ENCODE measurements at places on chromosomes 6 and 20. TPM values are rescaled to one million over a fixed set of nuclear protein-coding genes. Genes with fewer than 3 reads are reported as not detected.

The OTOR gene
- total RNA-seq: not detected

The THBS2 gene
- total RNA-seq: not detected

The SLC35B3 gene
- total RNA-seq: 11.6 TPM

The AFDN gene
- total RNA-seq: 37.7 TPM

The TSPO2 gene
- total RNA-seq: not detected

The USP49 gene
- 5.8 TPM for total RNA-seq

GRCh38 chr6:14701946-14702345 is 543.9 kb upstream of the JARID2 start:
- DNase-seq: no peak
- H3K27me3 ChIP-seq: no peaks in the 10 kb centered on the region
- H3K4me1 ChIP-seq: peaks cover 3% of the 10 kb centered on the region

DNA sequence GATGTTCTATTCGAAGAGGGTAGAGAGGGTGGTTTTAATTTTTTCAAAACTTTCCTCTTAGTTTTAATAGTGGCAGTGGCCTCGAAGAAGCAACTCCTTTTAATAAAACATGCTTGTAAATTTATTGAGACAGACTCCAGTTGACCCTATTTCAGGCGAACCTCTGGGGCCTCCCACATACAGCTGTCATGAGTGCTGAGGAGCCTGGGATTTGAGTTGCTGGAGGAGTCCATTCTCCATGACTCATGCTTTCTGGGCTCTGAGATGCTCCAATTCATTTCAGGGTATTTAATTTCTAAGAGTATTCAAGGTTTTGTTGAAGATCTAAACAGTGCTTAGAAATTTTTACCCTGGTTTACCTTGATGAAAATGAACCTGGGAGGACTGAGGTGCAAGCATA is 580.4 kb downstream of the CBLN4 start:
- no peaks in the 10 kb centered on the region for H3K4me1 ChIP-seq
- no peaks in the 10 kb centered on the region for H3K27me3 ChIP-seq
- DNase-seq: no peak
- H3K4me3 ChIP-seq: no peak overlapping the region
- H3K36me3 ChIP-seq: no peaks in the 10 kb centered on the region

DNA sequence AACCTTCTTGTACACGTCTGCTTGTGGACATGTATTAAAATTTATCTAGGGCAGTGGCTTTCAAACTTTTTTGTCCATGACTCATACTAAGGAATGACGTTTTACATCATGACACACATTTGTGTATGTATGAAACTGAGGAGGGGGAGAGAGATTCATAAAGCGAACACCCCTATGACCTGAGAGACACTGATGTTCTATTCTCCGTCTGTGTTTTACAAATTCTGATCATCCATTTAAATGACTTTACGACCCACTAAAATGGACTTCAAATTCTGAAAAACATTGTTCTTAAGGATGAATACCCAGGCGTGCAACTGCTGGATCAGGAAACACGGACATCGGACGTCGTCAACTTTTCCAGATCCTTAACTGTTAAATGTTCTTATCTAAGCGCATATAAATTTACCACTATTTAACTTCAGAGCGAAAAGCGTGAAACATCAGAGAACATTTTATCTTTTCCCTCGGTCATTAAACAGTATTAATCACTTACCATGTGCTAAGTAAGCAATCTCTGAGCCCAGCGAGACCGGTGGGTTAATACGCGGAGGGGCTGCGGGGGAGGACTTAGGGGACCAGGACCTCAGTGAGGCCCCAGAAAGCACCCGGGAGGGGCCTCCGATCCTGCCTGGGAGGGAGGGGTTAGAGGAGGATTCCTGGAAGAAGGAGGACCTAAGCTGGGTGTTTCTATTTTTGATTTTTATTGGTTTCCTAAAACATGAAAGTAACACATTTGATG is 1.2 kb downstream of the PLAGL1 start:
- peaks cover 12% of the 10 kb centered on the region for H3K4me1 ChIP-seq
- DNase-seq: no peak
- H3K4me3 ChIP-seq: peak overlapping the region; percentile 67
- peaks cover 30% of the 10 kb centered on the region for H3K27me3 ChIP-seq
- H3K27ac ChIP-seq: no peak overlapping the region
- peaks cover 2% of the 10 kb centered on the region for H3K36me3 ChIP-seq

- no peaks in the 10 kb centered on the region for H3K36me3 ChIP-seq
- H3K4me1 ChIP-seq: no peaks in the 10 kb centered on the region
- H3K27ac ChIP-seq: no peak overlapping the region
- no peaks in the 10 kb centered on the region for H3K27me3 ChIP-seq
- DNase-seq: no peak
- no peak overlapping the region for H3K4me3 ChIP-seq
Observed at GRCh38 chr6:113362301-113363047, 494.7 kb upstream of the MARCKS start.

DNA sequence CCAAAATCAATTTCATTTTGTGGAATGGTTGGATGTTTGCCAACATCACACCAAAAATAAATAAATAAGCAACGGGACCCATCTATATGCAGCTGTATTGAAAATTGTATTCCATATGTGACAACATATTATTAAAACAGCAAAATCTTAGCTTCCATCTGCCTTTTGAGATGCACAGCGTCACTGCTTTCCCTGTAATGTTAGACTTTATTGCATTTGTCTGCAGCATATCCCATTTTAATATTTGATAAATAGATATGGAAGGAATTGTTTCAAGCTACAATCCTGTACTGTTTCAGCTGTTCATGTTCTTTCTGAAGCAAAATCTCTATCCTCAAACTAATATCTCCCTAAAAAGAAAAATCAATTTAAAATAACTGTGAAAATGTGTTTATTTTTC is 509.1 kb downstream of the PKHD1 start:
- no peak for DNase-seq
- no peaks in the 10 kb centered on the region for H3K36me3 ChIP-seq
- no peak overlapping the region for H3K4me3 ChIP-seq
- H3K27ac ChIP-seq: no peak overlapping the region

GRCh38 chr20:32483351-32484224 is 101.5 kb downstream of the NOL4L start:
- peak; percentile 68 for DNase-seq
- peaks cover 16% of the 10 kb centered on the region for H3K4me1 ChIP-seq
- no peaks in the 10 kb centered on the region for H3K27me3 ChIP-seq

- H3K4me3 ChIP-seq: no peak overlapping the region
- H3K27ac ChIP-seq: no peak overlapping the region
- peaks cover 10% of the 10 kb centered on the region for H3K4me1 ChIP-seq
Observed at GRCh38 chr20:53385941-53386767, 207.5 kb downstream of the ZNF217 start.

DNA sequence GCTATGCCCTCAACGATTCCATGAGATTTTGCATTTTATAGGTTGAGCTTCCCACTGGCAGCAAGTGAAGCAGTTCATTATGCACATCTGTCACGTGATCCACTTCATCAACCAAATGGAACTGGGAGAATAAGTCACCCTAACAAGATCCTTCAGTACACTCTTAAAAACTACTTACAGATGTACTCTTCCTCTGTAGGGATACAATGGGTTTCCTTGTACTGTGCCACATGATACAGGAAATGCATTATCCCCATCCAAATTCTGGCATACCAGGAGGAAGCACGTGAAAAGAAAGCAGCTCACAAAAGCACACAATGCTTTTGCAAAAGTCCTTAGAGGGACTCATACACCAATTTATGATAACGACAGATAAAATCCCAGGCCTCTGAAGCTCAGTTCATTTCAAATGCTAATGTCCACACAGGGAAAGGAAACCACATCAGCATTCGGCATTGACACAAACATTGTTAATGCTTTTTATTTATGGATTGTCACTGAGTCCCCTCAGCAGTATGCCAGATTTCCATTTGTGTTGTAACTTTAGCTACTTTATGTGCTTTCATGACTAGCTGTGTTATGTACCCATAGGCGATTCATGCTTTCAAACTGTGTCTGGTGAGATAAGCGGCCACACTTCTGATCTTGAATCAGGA is 58.1 kb upstream of the REV3L start:
- no peak overlapping the region for H3K4me3 ChIP-seq
- peaks cover 5% of the 10 kb centered on the region for H3K4me1 ChIP-seq
- no peak overlapping the region for H3K27ac ChIP-seq
- peaks cover 7% of the 10 kb centered on the region for H3K36me3 ChIP-seq

DNA sequence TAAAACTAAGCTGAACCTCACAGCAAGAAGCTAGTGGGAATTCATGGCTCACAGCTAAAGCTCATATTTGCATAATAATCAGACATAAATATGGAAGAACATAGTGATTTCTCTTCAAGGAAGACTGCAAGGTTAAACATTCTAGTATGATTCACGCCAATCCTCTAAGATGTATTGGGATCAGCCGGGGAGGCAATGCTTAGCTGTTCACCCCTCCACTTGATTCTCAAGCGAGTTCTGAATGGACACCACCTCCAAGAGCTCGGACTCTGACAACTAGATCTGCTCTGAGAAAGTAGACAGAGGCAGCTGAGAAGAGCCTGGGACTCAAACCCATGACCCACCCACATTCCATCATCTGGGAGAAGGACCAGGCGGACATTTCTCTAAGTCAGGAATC is 118.4 kb upstream of the EDN1 start:
- H3K4me3 ChIP-seq: no peak overlapping the region
- H3K4me1 ChIP-seq: peaks cover 3% of the 10 kb centered on the region
- no peaks in the 10 kb centered on the region for H3K36me3 ChIP-seq
- H3K27ac ChIP-seq: no peak overlapping the region

- H3K36me3 ChIP-seq: no peaks in the 10 kb centered on the region
- H3K27me3 ChIP-seq: peaks cover 5% of the 10 kb centered on the region
- H3K27ac ChIP-seq: no peak overlapping the region
- H3K4me1 ChIP-seq: peaks cover 6% of the 10 kb centered on the region
Observed at GRCh38 chr6:36432151-36432671, 10.4 kb downstream of the PXT1 start.

GRCh38 chr6:36333931-36334725 is 2.6 kb downstream of the BNIP5 start:
- peaks cover 8% of the 10 kb centered on the region for H3K4me1 ChIP-seq
- peaks cover 31% of the 10 kb centered on the region for H3K27me3 ChIP-seq
- no peaks in the 10 kb centered on the region for H3K36me3 ChIP-seq
- no peak for DNase-seq
- no peak overlapping the region for H3K4me3 ChIP-seq

GRCh38 chr6:43636308-43636659 is 644 bp downstream of the MAD2L1BP start:
- peak; percentile 39 for DNase-seq
- peak overlapping the region; percentile 98 for H3K4me3 ChIP-seq
- H3K36me3 ChIP-seq: peaks cover 30% of the 10 kb centered on the region
- H3K4me1 ChIP-seq: peaks cover 40% of the 10 kb centered on the region

DNA sequence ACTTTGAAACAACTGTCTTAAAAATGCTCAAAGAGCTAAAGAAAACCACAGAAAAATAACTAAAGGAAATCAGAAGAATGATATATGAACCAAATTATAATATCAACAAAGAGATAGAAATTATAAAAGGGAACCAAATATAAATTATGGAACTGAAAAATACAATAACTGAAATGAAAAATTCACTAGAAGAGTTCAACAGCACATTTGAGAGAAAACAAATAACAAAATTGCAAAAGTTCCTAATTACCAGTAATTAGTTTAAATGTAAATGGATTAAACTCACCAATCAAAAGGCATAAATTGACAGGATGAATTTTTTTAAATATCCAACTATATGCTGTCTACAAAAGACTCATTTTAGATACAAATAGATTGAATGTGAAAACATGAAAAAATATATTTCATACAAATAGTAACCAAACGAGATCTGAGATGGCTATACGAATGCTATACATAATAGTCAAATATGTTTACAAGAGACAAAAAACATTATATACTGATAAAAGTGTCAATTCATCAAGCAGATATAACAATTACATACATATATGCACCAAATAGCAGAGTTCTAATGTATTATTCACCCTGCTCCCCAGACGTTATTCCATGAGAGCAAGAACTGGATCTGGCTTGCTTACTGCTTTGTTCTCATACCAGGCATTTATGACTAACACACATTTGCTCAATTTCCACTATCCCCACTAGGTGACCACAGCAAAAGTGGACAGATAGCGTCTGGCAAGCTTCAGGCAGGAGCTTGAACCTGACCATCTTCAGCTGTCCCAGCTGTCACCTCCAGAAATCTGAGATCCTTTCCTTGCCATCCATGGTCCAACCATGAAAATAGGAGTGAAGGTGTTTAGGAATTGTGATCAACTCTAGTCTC is 72.4 kb upstream of the SIRPA start:
- H3K27me3 ChIP-seq: peaks cover 35% of the 10 kb centered on the region
- no peak for DNase-seq
- H3K27ac ChIP-seq: no peak overlapping the region
- H3K4me1 ChIP-seq: peaks cover 6% of the 10 kb centered on the region
- no peak overlapping the region for H3K4me3 ChIP-seq
- H3K36me3 ChIP-seq: peaks cover 2% of the 10 kb centered on the region

GRCh38 chr6:126182650-126183311 is 157.1 kb upstream of the CENPW start:
- H3K4me3 ChIP-seq: no peak overlapping the region
- DNase-seq: no peak
- no peak overlapping the region for H3K27ac ChIP-seq
- no peaks in the 10 kb centered on the region for H3K4me1 ChIP-seq

DNA sequence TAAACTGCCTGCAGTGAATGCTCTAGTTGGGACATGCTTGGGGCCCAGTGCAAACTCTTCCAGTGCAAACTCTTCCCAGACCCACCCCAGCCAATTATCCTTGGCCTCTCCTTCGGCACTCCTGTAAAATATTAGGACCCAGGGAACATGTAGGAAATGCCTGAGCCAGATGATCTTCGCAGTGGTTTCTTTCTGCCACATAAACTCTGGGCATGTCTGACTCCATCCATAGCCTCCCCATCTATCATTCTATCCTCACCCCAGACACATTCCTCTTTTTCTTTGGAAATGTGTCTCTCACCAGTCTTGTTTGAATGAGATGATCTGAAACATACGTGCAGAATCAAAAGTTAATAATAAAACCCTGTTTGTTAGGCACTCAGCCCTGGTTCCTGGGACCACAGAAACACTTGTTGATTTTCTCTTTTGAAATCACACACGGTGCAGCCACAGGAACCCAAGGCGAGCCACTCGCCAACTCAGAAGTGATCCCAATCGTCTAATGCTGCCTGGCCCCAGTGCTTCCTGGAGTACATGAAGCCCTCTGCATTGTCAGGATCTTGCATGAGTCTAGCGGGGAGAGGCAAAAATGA is 108.9 kb upstream of the CST7 start:
- no peak overlapping the region for H3K27ac ChIP-seq
- no peaks in the 10 kb centered on the region for H3K36me3 ChIP-seq
- no peak for DNase-seq
- H3K4me1 ChIP-seq: no peaks in the 10 kb centered on the region
- peaks cover 7% of the 10 kb centered on the region for H3K27me3 ChIP-seq

DNA sequence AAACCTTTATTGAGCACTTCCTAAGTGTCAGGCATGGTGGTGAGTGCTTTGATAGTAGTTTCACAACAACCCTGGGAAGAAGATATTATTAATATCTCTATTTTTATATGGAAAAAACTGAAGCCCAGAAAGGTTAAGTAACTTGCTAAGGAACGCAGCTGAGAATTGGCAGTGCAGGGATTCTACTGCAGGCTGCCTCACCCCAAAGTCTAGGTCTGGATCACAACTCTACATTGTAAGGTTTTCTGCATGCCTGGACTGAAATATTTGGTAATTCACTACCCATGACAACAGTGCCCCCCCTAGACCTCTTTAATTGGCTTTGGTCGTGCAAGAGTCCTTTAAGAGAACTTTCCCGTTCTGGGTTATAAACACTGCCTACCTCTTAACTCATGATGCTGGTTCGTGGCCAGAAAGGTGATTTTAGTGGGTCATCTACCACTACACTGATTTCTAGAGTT is 67.1 kb upstream of the KCNQ5 start:
- no peak overlapping the region for H3K4me3 ChIP-seq
- no peaks in the 10 kb centered on the region for H3K36me3 ChIP-seq
- no peaks in the 10 kb centered on the region for H3K27me3 ChIP-seq
- H3K4me1 ChIP-seq: peaks cover 2% of the 10 kb centered on the region

- no peak for DNase-seq
- no peak overlapping the region for H3K4me3 ChIP-seq
- H3K4me1 ChIP-seq: no peaks in the 10 kb centered on the region
- H3K27me3 ChIP-seq: no peaks in the 10 kb centered on the region
- no peak overlapping the region for H3K27ac ChIP-seq
Observed at GRCh38 chr6:44781912-44782597, 394.5 kb downstream of the CDC5L start.

Measured in activated naive CD8-positive, alpha-beta T cell treated with anti-CD3 and anti-CD28 coated beads, Interleukin-2, amount 10 ng/mL, durations not matched to agents 7 days and 5 days (primary cell).